ENCODE measurements at places on chromosomes 16 and 17.

- no peak for DNase-seq
Measured at GRCh38 chr17:48104440-48104839, 3.1 kb upstream of the SNX11 start.

GRCh38 chr16:20023190-20023589, 50.5 kb downstream of the GPR139 start:
- DNase-seq: no peak

DNA sequence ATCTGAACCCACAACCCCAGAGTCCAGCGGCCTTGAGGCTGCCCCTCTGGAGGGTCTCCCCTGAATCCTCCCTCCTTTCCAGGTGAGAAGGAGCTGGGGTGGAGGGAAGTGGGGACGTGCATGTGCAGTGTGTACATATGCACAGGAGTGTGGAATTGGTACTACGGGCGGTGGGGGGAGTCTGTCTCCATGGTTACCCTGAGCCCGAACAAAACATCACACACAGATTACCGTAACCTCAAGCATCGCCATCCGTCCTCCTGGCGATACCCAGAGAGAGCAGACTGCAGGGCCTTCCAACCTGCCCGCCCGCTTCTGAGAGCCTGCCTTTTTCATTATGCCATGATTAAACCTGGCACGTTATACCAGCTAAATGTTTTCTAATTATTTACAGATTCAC, 25.1 kb downstream of the GSG1L start:
- no peak for DNase-seq

DNA sequence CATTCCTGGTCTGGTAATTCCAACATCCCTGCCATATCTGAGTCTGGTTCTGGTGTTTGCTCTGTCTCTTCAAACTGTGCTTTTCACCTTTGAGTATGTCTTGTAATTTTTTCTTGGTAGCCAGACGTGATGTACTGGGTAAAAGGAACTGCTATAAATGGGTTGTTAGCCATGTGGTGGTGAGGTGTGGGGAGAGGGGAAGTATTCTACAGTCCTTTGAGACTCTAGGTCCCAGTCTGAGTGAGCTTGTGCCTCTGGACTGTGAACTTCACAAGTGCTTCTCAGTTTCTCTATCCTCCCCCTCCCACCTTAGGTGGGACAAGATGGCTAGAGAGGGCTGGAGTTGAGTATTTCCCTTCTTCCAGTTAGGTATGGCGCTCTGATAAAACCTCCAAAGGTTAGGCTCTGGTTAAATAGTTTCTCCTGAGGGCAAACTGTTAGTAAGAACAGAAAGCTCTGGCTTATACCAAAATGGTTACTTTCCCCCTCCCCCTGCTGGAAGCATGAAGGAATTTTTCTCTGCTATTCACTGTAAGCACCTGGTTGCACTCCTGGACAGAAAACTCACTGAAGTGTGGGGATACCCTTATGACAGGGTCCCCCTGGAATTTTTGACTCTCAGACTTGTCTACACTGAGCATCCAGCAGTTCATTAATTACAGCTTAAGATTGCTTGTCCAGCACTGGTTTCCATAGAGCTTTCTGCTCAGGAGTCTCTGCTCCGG, 87.8 kb downstream of the MARCHF10 start:
- DNase-seq: no peak

DNA sequence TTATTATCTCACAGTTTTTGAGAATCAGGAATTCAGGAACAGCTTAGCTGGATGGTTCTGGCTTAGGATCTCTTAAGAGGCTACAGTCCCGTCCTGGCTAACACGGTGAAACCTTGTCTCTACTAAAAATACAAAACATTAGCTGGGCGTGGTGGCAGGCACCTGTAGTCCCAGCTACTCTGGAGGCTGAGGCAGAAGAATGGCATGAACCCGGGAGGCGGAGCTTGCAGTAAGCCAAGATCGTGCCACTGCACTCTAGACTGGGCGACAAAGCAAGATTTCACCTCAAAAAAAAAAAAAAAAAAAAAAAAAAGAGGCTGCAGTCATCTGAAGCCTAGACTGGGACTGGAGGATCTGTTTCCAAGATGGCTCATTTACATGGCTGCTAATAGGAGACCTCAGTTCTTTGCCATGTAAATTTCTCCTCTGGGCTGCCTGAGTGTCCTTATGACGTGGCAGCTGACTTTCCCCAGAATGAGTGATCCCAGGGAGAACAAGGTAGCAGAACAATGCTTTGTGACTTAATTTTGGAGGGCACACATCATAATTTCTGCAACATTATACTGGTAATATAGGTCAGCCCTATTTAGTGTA, 95.8 kb upstream of the CORO6 start:
- DNase-seq: no peak

DNA sequence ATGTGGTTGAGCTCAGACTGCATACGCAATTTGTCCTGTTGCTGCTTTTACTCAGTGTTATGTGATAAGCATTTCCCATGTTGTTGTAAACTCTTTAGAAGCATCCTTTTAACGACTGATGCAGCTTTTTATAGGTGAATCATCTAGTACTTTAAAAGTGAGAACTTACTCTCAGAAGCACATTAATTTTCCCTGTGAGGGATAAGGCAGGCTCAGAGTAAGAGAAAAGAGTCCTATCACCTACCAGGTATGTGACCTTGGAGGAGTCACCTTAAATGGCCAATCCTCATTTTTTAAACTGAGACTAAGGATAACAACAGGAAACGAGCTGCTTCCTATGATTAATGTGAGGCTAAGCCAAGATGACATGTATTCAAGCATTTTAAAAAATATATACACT, 34.4 kb upstream of the GAN start:
- DNase-seq: no peak

DNA sequence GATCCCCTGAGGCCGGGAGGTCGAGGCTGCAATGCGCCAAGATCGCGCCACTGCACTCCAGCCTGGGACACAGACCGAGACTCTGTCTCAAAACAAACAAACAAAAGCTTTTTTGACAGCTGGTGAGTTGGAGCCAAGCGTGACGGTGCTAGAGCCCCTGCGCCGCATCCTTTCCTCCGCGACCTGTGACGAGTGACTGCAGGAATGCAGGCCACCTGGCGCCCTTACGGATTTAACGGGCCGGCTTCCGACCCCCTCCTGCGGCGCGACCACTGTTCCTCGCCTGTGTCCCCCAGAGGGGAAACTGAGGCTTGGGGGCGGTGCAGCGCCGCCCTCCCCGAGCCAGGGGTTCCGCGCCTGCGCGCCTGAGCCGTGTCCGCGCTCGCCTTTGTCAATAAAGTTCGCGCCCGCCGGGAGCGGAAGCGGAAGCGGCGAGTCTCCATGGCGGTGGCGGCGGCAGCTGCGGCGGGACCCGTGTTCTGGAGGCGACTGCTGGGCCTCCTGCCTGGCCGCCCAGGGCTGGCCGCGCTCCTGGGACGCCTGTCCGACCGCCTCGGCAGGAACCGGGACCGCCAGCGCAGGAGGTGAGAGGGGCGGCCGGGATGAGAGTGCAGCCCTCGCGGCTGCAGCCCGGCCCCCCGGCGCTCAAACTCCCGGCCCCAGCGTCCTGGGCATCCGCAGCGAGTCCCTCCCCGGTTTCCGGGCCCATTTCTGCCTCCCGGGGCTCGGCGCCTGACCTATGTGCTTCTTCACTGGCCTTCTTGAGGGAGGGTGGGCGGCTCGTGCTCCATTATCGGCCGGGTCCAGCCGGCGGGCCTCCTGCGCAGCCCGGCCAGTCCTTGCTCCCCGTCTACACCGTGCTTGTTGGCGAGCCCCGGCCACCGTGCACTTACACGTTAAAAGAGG, at the start of gene PGS1:
Gene PGS1, plus strand, starts transcription at position 425 of the 906 bp plus-strand sequence. Its CDS starts 17 bp downstream, at position 442.
- peak; percentile 65 for DNase-seq

- DNase-seq: no peak
Measured at GRCh38 chr16:25013751-25014499, 1.2 kb downstream of the ARHGAP17 start.

DNA sequence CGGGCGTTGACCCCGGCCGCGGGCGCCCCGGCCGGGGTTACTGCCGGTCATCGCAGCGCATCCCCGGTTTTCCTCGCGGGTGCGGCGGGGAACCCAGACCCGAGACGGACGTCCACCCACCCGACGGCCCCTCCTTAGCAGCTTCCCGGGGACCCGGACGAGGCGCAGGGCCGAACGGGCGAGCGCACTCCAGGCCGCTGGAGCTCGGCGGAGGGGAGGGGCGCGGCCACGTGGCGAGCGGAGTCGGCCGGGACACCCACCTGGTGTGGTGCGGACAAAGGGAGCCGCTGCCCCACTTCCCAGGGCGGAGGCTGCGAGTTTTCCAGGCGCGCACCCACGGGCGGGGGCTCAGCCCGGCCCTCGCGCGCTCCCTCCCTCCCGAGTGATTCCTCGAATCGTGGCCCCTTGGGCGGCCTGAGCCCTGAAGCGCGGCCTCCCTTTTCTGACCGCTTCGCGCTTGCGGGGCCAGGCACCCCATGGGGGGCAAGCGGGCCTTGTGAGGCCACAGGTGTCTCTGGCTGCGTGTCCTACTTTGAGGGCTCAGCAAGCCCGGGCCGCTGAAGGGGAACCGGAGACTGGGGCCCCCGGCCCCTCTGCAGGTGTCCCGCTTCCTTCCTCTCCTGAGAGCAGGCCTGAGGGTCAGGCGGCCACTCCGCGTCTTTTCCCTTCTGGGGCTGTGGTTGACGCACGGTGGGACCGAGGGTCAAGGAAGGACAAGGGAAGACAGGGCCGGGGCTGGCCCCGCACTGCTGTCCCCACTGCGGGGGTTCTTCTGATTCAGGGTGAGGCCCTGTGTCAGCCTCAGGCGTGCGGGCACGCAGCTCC, 1.1 kb upstream of the FASN start:
- no peak for DNase-seq

- DNase-seq: no peak
Measured at GRCh38 chr17:58476812-58477211, 11.4 kb downstream of the HSF5 start.

GRCh38 chr16:6335072-6335471, 997.6 kb upstream of the RBFOX1 start:
- no peak for DNase-seq

DNA sequence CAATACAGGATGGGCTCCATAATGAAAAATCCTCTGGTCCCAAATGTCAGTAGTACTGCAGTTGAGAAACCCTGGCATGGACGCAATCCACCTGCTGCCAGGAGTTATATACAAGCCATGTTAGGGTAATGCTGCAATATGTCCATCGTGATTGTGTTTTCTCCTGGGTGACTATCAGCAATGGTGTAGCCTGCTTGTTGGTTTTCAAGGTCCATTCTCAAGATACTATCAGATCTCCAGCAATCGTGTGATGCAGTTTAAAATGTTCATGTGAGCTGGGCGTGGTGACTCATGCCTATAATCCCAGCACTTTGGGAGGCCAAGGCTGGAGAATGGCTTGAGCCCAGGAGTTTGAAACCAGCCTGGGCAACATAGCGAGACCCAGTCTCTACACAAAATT, 24.0 kb downstream of the ABCC1 start:
- no peak for DNase-seq

- no peak for DNase-seq
Measured at GRCh38 chr16:20740007-20740883, 1.4 kb downstream of the THUMPD1 start.

- DNase-seq: no peak
Measured at GRCh38 chr17:69508814-69509213, 94.3 kb downstream of the MAP2K6 start.

GRCh38 chr17:48546924-48547807, 2.3 kb upstream of the HOXB2 start:
- DNase-seq: no peak

GRCh38 chr16:84007965-84008364, 34.6 kb downstream of the SLC38A8 start:
- DNase-seq: no peak

GRCh38 chr17:70608193-70608592, 438.9 kb downstream of the KCNJ2 start:
- DNase-seq: no peak

- DNase-seq: peak; percentile 26
Measured at GRCh38 chr17:18033442-18034099, 5.4 kb downstream of the ATPAF2 start.

DNA sequence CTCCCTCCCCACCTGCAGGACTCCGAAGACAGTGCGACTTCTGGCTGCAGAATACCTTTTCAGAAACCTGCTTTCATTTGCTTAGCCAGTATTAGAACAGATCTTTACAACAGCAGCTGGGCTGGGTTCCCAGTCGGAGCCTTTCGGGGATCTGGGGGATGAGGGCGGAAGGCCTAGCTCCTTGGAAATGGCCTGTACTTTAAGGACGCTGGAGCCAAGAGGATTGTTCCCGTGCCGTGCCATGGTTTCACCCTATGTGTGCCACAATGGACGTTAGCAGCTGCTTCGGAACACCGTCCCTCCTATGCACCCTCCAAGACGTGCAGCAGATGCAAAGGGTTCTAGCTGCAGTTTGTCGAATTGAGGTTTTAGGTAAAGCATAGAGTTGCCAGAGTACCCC, 16.2 kb downstream of the KCTD2 start:
- no peak for DNase-seq

DNA sequence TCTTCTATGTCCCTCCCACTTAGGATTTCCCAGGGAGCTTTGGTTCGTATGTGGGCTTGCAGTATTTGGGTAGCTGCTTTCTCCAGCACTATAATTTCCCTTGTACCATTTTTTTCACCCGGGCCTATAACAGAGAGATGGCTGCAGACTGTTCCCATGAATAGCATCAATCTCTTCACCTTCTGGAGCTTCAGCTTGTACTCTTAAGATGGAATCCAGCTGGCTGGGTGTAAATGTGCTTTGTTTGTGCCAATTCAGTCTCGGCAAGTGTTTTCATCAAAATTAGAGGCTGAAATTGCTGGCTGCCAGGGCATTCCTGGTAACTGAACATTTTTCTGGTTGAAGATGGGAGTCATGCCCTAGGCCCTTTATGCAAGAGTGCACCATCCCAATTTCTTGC, 12.2 kb upstream of the CPD start:
- no peak for DNase-seq

DNA sequence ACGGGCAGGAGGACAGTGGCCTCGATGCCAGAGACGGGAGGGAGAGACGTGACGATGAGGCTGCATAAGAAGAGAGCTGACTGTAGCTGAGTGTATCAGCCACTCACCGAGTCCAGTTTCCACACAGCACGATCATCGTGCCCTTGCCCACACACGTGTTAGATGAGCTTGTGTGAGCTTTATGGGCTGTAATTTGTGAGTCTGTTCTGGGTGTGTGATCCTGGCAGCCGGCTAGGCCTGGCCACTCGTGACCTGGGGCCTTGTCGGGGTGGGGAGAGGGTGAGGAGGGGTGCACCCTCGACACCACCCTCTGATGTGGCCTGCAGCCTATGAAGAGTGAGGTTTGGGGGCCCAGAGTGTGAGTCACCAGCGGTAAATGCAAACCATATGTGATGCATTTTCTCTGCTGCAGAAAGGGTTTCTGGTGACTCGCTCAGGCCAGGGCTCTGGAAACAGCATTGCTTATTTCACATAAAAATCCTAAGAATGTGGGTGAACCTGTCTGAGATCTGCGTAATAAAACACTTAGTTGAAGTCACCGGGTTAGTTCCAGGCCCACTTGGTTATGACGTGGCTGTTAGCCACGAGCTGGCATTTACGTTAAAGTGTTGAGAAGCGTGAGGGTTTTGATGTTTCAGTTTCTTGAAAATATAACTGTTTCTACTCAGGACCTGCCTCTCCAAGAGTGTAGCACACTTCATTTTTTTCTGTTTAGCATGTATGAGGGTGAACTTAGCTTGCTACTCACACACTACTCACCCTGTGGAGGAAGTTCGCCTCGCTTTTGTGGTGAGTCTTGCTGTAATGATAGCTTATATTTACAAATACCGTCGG, 4.2 kb downstream of the METRNL start:
- DNase-seq: no peak

Measured in stimulated activated CD4-positive, alpha-beta T cell treated with anti-CD3 and anti-CD28 coated beads, TNF-alpha, amount 100 ng/mL, for 4 hours (primary cell).